H1 (cell line): ENCODE measurements at places on chromosomes 2 and 18. TPM values are rescaled to one million over a fixed set of nuclear protein-coding genes. Genes with fewer than 3 reads are reported as not detected.

ARHGAP25 gene
- 0.42 and 1.2 TPM in 2 replicates for total RNA-seq

CDCA7 gene
- total RNA-seq = 75.7 and 80.4 TPM in 2 replicates

ALMS1 gene
- total RNA-seq = 44.6 and 45.6 TPM in 2 replicates

ZNF804A gene
- not detected in 2 replicates for total RNA-seq

POTEI gene
- total RNA-seq = 0.19 and 0.20 TPM in 2 replicates

- H3K27me3 ChIP-seq = no peaks in the 10 kb centered on the region
- peaks cover 8% of the 10 kb centered on the region for H3K4me1 ChIP-seq
- no peak for DNase-seq
- H3K4me3 ChIP-seq = no peak overlapping the region
- H3K36me3 ChIP-seq = no peaks in the 10 kb centered on the region
Observed at GRCh38 chr2:235024931-235025773, 73.3 kb downstream of the SH3BP4 start.

DNA sequence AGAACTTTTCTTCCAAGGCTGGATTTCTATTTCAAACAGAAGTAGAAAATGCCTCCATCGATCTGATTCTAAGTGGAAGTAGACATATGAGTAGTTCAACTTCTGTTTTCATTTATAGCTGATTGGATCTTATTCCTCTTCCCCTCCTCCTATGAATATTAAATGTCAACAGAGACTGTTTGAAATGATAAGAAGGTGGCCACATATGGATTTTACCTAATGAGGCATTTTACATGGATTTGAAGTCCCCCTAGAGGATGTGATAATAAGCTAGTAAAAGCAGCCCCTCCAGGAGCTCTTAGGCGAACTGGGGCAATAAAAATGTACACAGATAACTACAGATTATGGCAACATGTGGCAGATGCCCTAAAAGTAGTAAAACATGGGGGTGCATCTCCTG is 71.0 kb downstream of the UPP2 start:
- H3K4me3 ChIP-seq = no peak overlapping the region
- no peaks in the 10 kb centered on the region for H3K36me3 ChIP-seq
- H3K27ac ChIP-seq = no peak overlapping the region

DNA sequence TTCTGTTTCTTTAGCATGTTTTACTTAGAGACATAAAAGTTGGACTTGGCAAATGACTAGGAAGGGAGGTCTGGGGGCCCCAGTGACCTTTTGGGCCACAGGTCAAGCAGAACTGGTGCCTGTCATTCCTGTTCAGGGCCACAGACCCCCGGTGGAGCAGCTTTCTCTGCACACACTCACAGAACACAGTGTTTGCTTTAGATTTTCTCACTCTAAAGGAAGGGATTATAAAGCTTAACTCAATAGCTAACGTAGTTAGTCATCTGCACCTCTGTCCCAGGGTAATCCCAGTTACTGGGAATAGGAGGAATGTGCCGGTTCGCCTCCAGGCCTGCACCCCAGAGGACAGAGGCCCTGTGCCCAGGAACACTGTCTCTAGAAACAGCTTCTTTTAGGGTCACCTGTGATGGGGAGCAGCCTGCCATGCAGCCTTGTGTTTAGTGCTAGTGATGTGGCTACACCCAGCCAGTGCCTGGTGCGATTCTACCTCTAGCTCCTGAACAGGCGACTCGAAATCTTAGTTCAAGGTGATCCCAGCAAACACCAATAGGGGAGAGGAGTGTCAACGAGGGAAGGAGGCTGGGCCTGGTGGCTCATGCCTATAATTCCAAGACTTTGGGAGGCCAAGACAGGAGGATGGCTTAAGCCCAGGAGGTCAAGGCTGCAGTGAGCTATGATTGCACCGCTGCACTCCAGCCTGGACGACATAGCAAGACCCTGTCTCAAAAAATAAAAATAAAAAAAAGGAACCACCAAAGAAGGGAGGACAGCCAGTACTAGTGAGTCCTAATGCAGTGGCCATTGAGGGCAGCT is 11.6 kb downstream of the SPATA3 start:
- no peak overlapping the region for H3K27ac ChIP-seq
- no peak for DNase-seq
- no peaks in the 10 kb centered on the region for H3K4me1 ChIP-seq
- H3K27me3 ChIP-seq = no peaks in the 10 kb centered on the region
- no peak overlapping the region for H3K4me3 ChIP-seq

DNA sequence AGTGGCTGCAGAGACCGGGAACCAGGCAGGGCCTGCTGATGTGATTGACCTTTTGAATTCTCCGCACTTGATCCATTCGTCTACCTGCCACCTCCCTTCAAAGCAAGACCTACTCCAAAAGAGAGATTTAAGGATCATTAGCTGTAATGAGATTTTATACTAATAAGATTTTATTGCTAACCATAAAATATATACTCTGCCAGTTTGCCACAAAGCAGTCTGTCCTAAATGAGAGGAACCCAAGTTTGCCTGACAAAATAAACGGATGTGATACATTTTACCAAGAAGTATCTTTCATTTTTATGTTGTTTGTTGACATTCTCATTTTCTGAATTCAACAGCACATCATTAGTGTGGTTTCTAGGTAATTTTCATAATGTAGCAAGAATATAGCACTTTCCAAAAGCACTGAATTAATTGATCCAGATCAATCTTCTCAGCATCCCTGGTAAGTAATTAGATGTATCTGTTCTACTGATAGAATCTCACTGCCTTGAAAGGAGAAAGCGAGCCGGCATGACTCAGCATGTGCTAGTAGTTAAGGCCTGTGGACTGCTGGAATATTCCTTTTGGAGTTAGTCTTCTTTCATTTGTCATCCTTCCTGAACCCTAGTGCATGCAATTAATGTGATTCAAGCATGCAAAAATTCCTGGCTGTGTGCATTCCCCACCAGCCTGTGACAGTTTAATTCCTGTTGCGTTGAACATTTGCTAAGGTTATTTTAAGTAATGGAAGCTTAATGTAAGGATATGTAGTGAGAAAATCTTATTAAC is 128.5 kb downstream of the ARL6IP6 start:
- H3K36me3 ChIP-seq = no peaks in the 10 kb centered on the region
- H3K4me1 ChIP-seq = peaks cover 3% of the 10 kb centered on the region; the same call in 1 of the 2 replicates
- no peak overlapping the region for H3K27ac ChIP-seq
- DNase-seq = no peak
- H3K4me3 ChIP-seq = no peak overlapping the region
- H3K27me3 ChIP-seq = no peaks in the 10 kb centered on the region

DNA sequence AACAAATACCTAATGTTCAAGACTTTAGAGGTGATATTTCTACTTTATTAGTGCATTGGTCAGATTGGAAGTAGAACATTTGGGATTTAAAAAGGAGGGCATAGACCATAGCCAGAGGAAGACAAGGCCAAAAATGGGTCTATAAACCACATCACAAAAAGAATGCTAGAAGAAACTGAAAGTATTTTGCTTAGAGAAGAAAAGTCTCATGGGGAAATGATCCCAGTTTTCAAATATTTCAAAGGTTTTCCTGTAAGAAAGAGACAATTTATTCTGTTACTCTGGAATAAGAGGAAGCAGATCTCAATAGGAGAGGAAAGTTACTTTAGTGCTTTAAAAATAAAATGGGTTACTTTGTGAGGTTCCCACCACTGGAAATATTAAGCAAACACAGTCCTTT is 341.4 kb downstream of the TNS1 start:
- no peaks in the 10 kb centered on the region for H3K4me1 ChIP-seq
- no peak overlapping the region for H3K4me3 ChIP-seq
- DNase-seq = no peak
- no peak overlapping the region for H3K27ac ChIP-seq

DNA sequence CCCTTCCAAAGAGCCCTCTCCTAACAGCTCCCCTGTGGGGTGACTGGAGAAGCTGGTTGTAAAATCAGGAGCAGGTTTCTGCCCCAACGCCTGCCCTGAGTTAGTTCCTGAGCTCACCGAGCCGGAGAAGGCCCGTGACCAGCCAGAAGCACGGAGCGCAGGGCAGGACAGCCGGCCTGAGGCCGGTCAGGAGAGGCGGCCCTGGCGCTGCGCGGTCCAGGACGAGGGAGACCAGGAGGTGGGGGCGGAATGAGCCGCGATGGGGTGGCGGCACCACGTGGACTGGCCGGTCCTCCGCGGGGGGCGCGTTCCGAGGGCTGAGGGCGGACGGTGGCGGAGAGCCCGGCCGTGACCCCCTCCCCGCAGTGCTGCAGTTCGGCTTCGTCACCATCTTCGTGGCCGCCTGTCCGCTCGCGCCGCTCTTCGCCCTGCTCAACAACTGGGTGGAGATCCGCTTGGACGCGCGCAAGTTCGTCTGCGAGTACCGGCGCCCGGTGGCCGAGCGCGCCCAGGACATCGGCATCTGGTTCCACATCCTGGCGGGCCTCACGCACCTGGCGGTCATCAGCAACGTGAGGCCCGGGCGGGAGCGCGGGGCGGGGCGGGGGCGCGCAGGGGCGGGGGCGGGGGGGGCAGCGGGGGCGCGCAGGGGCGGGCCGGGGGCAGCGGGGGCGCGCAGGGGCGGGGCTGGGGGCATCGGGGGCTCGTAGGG is 29.0 kb downstream of the ANO7 start:
- H3K36me3 ChIP-seq = no peaks in the 10 kb centered on the region
- no peaks in the 10 kb centered on the region for H3K27me3 ChIP-seq
- no peak for DNase-seq
- peaks cover 11% of the 10 kb centered on the region for H3K4me1 ChIP-seq
- peak overlapping the region; percentile 75; the same call in 1 of the 2 replicates for H3K27ac ChIP-seq

GRCh38 chr2:205056151-205056561 is 510.9 kb downstream of the PARD3B start:
- H3K4me3 ChIP-seq = no peak overlapping the region
- no peak overlapping the region for H3K27ac ChIP-seq
- no peak for DNase-seq
- H3K4me1 ChIP-seq = peaks cover 3% of the 10 kb centered on the region; the same call in 1 of the 2 replicates
- no peaks in the 10 kb centered on the region for H3K36me3 ChIP-seq

DNA sequence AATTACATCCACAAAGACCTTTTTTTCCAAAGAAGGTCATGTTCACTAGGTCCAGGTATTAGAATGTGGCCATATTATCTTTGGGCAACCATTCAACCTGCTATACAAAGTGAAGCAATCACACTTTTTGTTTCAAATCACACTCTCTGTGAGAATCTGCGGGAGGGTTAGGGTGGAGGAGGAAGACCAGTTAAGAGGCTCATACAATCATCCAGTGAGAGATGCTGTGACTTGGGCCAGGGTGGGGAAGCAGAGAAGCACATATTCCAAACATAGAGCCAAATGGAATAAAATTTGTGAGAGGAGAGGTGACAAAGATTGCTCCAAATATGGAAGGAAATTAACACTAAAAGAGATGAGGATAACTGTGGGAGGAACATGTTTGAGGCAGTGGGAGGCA is 351.6 kb downstream of the CYRIA start:
- DNase-seq = no peak
- H3K27me3 ChIP-seq = no peaks in the 10 kb centered on the region
- no peaks in the 10 kb centered on the region; the same call in 1 of the 2 replicates for H3K4me1 ChIP-seq
- no peak overlapping the region for H3K4me3 ChIP-seq

- H3K4me3 ChIP-seq = no peak overlapping the region
- no peaks in the 10 kb centered on the region for H3K36me3 ChIP-seq
- no peaks in the 10 kb centered on the region for H3K27me3 ChIP-seq
- H3K27ac ChIP-seq = no peak overlapping the region
- no peaks in the 10 kb centered on the region for H3K4me1 ChIP-seq
Observed at GRCh38 chr2:150609831-150610582, 122.5 kb upstream of the RND3 start.

GRCh38 chr2:89851583-89851905 is 1160.1 kb downstream of the RPIA start:
- H3K4me1 ChIP-seq = no peaks in the 10 kb centered on the region
- no peak overlapping the region for H3K27ac ChIP-seq
- 0 out of 2 replicates have a peak, but pooled peaks cover 2% of the 10 kb centered on the region for H3K36me3 ChIP-seq
- no peaks in the 10 kb centered on the region for H3K27me3 ChIP-seq

DNA sequence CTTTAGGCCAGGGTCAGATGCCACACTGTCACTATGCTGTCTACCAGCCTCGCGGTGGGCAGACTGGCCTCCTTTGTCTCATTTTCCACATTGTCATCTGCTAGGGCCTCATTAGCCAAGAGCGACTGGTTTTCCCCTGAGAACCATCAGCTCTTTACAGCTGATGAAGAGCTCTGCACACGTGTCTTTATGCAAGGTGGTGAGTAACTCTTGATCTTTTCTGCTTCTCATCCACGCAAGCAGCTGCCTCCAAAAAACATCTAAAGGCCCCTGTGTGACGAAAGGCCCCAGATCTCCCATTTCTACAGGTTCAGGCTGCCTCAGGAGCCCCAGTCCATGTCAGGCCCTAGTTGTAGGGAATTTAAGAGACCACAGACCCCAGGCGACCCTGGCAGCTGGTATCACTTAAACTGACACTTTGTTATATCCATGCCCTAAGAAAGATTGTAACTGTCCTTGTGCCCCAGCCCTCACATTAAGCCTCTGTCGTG is 52.9 kb downstream of the DPYSL5 start:
- H3K4me3 ChIP-seq = no peak overlapping the region
- H3K36me3 ChIP-seq = no peaks in the 10 kb centered on the region
- DNase-seq = no peak
- no peaks in the 10 kb centered on the region for H3K27me3 ChIP-seq
- H3K4me1 ChIP-seq = peaks cover 16% of the 10 kb centered on the region; the same call in 1 of the 2 replicates
- H3K27ac ChIP-seq = no peak overlapping the region

DNA sequence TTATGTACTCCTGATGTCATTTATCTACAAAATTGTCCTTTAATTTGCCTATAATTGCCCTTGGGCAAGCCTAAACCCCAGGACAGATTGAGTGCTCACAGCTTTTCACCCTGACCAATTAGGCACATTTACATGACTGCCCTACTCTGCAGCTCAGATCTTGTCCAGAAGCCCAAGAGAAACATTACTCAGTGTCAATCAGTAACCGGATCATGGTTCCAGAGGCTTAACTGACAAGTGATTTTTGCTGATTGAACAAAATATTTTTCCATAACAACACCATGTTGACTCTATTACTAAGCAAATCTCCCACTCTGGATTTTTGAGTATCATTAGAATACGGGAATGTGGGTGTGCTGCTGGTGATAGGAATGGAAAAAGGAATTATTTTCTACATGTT is 465.4 kb upstream of the TNP1 start:
- H3K36me3 ChIP-seq = no peaks in the 10 kb centered on the region
- DNase-seq = no peak
- no peak overlapping the region for H3K4me3 ChIP-seq
- no peak overlapping the region for H3K27ac ChIP-seq
- no peaks in the 10 kb centered on the region for H3K4me1 ChIP-seq
